ENCODE measurements at places on chromosomes 16 and 17.

DNA sequence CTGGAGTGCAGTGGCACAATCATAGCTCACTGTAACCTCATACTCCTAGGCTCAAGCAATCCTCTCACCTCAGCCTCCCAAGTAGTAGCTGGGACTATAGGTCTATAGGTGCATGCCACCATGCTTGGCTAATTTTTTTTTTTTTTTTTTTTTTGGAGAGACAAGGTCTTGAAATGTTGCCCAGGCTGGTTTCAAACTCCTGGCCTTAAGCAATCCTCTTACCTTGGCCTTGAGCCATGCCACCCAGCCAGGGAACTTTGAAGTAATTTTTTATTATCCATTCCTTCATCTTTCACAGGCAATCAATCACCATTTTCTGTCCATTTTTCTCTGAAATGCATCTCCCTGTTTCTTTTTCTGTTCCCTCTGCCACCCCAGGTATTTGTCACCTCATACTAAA, 6.3 kb upstream of the PSMD7 start:
- DNase-seq: no peak

DNA sequence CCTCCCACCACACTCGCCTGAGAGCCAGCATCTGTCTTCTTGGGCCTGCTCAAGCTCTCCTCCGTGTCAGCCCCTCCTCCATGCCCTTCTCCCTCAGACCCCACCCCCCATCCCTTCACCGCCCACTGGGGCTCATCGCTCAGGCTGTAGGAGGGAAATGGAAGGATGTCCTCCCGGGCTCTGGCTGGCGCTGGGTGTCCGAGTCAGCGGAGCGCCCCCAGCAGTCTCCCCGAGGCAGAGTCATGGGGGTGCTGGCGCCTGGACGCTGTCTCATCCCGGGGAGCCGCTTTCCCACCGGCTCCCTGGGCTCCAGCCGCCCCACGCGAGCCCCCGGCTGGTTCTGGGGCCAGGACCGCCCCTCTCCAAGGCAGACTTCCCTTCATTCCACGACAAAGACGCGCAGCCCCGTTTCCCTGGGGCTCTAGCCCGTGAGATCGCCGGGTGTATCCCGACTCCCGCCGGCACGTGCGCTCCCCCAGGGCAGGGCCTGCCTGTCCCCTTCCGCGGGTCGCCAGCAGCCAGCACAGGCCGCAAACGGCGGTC, 428 bp upstream of the ANTKMT start:
- no peak for DNase-seq

DNA sequence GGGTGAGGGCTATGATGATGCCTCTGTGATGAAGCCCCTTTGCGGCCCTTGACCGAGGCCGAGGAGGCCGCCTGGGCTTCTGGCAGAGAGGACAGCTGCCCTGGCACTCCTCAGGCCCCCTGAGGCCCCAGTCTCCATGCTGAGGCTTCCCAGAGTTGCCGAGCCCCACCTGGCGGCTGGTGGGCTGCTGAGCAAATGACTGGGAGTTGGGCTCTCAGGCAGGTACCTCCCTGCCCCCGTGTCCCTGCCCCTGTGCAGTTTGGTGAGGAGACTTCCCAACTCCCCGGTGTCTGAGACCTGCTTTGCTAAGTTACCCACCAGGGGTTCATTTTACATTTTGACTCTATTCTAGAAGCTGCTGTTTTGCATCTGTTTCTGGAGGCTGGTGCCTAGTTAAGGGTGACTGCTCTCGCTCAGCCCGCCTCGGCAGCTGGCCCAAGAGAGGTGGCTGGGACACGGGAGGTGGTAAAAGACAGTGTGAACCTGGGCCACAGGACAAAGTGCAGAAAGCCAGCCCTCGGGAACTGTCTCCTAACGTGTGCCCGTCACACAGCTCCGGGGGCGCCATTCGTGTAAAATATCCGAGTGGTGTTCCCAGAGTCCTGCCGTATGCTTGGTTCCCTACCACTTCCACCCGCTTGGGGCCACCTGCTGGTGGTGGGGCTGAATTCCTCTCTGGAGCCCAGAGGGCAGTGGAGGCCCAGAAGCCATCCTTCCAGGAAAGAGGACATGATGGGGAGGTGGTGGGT, 134.5 kb downstream of the RAB11FIP4 start:
- no peak for DNase-seq

DNA sequence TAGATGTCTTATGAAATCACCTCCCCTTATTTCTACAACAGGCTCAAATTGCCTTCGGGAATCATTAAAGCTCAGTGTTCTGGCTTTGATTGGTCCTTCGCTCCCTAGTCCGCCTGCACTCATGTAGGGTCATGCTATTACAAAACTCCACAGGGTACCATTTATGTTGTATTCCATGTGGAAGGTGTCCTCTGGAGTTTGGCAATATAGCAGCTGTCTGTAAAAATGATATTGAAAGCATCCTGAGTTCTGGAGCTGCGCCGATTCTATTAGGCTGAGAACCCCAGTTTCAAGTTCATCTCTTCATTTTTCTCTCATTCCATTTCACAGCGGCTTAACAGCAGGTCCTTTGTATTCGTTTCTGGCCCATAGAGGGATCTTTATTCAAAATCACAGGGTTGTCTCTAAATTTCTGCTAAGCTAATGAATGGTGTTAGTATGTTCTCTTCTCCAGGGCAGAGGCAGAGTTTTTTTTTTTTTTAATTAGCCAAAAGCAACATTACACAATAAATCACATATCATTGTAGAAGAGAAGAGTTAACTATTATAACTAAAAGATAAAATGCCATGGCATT, 71.9 kb upstream of the TEKT1 start:
- no peak for DNase-seq

DNA sequence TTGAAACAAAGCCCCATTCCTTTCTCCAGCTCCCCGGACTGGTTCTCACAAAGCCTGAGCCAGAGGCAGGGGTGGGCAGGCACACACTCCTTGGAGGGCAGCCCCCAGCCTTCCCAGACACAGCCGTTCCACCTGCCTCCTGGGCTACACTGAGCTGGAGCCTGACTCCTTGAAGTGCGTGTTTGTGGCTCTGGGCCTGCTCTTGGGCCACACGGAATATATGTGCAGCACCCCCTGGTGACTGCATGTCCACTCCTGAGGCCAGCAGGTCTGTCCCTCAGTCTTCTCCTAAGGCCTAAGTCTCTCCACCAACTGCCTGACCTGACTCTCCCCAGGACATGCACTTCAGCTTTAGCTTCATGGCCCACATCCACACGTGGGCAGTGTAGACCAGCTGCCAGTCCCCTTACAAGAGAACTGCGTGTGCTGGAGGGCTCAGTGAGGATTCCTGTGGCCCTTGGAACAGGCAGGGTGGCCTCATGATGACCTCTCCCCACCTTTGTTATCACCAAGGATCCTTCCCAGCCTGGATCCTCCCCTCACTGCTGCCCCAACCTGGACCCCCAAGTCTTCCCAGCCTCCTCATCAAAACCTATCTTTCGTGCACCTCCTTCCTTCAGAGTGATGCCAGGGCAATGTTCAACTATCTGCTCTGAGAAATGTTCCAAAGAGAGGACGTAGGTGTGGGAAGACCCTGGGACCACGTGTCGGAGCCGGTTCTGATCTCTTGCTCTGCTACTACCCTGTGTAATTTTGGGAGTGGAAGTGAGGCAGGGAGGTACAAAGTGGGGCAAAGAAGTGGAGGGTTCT, 12.4 kb upstream of the SLC6A2 start:
- no peak for DNase-seq

DNA sequence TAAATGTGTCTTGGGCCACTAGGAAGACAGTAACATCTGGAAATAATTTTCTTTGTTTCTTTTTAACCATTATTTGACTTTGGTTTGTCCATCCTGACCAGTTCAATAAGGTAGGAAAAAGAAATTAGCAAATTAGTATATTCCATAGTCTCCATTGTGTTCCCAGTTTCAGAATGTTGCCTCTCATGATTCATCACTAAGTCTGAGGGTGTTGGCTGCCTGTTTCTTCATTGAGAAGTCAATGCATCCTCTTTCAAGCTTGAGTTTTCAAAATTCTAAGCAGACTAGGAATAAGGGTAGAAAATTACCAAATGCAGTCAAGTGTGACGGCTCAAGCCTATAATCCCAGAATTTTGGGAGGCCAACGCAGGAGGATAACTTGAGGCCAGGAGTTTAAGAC, 41.9 kb downstream of the ZFHX3 start:
- DNase-seq: no peak

- DNase-seq: no peak
These were observed 457.2 kb upstream of the CDH11 start for GRCh38 chr16:65579050-65579449.

- no peak for DNase-seq
These were observed 280.6 kb upstream of the SALL1 start for GRCh38 chr16:51431517-51432241.

- no peak for DNase-seq
These were observed 1.2 kb downstream of the MAPK7 start for GRCh38 chr17:19379361-19380065.

DNA sequence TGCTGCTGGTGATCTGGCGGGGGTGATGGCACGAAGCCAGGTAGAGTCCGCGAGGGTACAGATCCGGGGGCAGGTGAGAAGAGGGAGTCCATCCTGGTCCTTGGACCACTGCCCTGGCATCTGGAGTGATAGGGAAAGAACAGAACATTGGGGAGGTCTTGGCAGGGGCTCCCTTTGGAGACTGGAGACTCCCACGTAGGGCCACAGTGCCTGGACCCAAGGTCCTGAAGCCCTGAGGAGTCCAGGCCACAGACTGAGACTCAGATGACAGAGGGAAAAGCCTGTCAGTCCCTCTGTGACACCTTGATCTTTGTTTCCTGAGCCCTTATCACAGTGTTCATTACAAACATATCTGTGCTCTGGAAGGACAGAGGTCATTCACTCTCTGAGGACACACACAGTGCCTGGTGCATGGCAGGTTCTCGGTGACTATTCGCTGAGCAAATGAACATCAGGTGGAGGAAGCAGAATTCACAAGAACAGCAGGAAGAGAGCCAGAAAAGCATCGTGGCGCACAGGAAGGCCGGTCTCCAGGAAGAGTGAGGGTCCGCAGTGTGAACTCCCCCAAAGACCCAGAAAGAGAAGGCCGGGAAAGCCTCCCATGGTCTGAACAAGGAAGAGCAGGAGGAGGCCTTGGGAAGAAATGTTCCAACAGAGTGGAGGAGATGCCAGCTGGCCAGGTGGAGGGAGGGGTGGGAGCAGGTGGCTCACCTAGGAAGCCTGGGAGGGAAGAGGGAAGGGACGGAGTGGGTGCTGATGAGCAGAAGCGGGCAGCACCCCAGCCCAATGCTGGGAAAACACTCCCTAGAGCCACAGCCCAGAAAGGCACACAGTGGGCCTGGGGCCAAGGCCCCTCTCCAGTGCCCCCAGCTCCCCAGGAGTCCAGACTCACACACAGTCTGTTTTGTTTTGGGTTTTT, 20.5 kb downstream of the PEMT start:
- no peak for DNase-seq

DNA sequence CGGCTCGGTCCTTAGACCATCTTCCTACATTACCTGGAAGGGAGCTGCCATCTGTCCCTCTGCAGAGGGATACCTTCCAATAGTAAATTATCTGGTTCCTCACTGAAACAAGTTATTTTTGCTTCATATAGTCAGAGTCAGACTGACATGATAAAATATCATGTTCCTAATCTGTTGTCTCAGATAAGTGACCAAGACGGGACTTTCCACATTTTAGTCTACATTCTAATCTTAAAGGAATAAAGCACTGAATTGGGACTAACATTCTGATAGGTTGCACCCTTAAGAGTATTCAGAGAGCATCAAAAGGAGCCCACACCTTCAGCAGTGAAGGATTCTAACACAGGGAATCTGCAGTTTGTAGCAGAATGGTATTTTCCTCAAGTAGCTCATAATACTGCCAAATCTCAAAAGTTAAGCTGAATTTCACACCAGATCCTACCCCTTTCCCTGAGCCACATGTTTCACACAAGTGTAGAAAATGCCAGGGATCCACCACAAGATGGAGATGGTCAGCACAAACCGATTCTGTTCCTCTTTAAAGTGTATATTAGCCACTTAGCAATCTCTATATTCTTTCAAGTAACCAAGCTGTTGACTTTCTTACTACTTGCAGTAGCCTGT, 13.4 kb downstream of the GINS2 start:
- DNase-seq: no peak

GRCh38 chr17:14144508-14144907, 75.2 kb downstream of the COX10 start:
- DNase-seq: no peak

- DNase-seq: peak; percentile 63
These were observed 146.4 kb downstream of the RBFOX3 start for GRCh38 chr17:79464318-79465010.

DNA sequence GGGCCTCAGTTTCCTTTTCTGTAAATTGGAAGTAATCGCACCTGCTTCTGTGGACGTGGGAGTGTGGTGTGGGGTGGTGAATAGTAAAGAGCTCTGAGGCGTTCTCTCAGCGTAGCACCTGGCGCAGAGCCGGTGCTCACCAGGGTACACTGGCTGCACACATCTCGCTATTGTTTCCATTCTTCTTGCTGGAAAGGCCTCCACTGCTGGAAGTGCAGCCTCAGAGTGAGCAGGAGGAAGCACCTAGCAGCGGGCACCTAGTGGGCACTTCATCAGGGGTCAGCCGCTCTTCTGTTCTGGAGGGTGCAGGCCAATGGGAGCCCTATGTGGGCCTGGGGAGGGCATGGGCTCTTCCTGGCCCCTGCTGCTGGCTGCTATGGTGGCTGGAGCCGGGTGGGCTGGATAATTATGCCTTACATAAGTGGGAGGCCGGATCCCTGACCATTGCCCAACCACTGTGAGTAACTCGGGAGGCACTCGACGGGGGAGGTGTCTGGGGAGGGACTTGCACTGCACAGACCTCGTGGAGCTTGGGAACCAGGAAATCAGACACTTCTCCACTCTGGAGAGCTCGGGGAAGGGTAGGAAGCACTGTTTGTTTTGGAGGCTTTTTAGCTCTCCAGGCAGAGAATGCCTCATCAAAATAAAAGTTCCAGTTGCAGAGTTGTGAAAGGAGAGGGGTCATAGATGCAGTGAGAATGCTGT, 1.7 kb downstream of the MAP2K3 start:
- DNase-seq: no peak

- DNase-seq: no peak
These were observed 21.2 kb upstream of the LGALS9 start for GRCh38 chr17:27609611-27610303.

DNA sequence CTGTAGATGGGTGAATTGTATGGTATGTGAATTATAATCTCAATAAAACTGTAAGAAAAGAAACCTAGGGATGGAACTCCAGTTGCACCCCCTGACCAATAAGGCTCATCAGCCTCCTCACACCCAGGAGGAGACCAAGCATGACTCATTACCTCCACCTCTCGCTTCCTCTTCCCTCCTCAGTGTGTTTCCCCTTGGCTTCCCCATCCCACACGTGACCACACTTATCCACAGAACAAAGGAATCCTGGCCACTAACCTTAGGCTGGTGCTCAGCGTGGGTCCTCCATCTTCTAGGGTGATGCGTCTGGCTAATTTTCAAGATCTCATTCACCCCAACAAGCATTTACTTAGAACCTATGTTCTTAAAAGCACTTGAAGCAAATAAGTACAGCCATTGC, 36.2 kb upstream of the MAP3K14 start:
- DNase-seq: no peak

GRCh38 chr17:42079541-42079940, 18.7 kb downstream of the ZNF385C start:
- DNase-seq: no peak

DNA sequence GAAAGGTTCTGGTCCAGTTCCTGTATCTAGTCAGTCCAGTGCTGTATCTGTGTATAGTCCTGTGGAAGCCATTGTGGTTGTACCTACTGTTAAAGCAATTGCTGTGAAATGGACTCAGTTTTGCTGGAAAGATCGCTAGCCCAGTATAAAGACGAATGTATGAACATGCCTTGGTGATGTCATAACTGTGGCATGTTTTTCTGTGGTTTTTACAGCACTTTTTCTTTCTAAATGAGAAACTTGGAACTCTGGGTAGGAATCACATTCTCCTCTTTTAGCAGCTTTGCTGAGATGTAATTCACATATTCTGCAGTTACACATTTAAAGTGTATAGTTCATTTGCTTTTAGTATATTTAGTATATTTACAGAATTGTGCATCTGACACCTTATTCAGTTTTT, 58.1 kb downstream of the MAP2K4 start:
- no peak for DNase-seq
